Stimulated activated CD8-positive, alpha-beta memory T cell treated with anti-CD3 and anti-CD28 coated beads, Interleukin-7, amount 100 ng/mL, for 1 hour (primary cell): ENCODE measurements at places on chromosomes 11 and 22.

GRCh38 chr22:41127451-41127850, 35.1 kb downstream of the EP300 start:
- DNase-seq: no peak

- no peak for DNase-seq
Observed at GRCh38 chr22:32809786-32810554, 8.5 kb downstream of the TIMP3 start.

DNA sequence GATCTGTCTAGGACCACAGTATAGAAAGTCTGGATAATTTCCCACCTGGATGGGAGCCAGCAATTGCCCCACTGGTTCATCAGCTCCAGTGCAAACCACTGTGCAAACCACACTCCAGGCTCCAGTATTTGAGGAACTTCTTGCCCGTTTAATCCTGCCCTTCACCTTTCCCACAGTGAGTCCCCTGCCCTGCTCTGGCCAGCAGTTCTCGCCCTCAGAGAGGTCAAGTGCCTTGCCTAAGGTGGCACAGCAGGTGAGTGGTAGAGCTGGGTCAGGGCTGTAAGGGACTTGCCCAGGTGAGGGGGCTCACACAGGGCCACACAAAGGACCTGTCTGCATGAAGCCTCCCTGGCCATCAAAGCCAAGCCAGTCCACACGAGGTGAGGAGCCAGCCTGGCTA, 24.1 kb downstream of the MS4A10 start:
- DNase-seq: no peak

DNA sequence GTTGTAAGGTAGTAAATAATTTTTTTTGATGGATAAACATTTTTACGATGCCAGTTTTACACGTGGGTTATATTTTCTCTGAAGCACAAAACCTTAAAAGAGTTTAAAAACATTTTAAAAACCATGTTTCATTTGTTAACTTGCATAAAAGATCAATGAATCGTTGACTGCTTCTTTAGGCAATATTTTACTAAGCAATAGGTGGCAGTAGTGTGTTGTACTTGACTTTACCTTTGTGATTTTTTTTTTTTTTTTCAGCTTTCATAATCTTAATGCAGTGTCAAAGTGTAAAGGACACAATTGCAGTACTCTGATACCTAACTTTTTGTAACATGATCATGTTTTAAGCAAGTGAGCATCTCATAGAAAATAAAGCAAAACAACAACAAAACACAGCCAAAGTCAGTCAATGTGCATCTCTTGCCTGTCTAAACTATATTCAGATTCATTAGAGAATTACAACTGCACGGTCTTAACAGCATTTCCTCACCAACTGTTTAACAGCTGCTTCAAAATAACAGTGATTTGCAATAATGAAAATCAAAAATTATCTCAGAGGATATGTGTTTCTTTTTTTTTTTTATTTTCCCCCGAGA, 27.7 kb downstream of the DNAJC24 start:
- DNase-seq: no peak

- DNase-seq: no peak
Observed at GRCh38 chr11:73859671-73860070, 17.0 kb downstream of the COA4 start.

GRCh38 chr11:17171343-17171742, 36.4 kb downstream of the PIK3C2A start:
- DNase-seq: no peak

- DNase-seq: no peak
Observed at GRCh38 chr11:78958444-78958843, 383.8 kb upstream of the NARS2 start.
